ENCODE measurements at places on chromosomes 7 and 10.

DNA sequence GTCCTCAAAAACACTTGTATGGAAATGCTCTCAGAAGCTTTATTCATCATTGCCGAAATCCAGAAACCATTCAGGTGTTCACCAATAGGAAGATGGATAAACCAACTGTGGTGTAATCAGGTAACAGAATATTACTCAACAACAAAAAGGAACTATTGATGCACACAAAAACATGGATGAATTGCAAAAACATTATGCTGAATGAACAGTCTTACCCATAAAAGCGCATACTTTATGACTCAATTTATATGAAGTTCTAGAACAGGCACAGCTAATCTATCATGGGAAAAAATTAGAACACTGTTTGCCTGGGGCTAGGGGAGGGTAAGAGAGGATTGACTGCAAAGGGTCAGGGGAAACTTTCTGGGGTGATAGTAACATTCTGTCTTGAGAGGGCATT is 26.9 kb upstream of the GSAP start:
- DNase-seq, result no peak

DNA sequence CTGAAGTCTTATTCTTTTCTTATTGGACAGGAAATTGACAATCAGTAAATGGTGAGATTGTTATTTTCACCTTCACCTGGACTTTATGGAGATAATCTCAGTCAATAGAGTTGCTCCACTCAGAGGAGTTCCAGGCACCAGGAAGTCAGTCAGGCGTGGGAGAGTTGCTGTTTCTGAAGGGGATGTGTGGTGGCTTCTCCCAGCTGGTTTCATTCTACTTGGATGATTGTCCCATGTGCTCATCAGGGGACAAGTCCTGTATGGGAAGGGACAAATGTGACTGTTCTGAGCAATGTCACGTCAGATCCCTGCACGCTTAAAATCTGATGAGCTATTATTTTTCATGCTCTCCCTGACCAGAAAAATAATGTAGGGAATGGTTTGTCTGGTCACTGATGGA is 222.5 kb upstream of the PITRM1 start:
- no peak for DNase-seq

DNA sequence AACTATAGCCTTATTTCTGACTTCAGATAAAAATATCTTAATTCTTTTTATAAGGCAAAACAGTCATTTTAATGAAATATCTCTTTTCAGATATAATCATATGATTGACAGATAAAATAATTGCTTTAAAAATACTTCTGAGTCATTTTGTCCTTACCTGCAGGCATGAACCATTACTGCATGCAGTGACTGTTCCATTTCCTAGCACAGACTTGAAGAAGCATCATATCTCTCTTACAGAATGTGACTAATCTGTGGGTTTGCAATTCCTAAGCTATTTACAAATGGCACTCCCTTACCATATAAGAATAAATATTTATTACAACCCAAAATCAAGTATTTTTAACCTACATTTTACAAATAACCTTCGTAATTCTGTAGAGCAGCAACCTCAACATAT is 120.7 kb downstream of the SRPK2 start:
- DNase-seq, result peak; percentile 69

- no peak for DNase-seq
Observed at GRCh38 chr7:17168416-17168815, 130.0 kb upstream of the AHR start.

DNA sequence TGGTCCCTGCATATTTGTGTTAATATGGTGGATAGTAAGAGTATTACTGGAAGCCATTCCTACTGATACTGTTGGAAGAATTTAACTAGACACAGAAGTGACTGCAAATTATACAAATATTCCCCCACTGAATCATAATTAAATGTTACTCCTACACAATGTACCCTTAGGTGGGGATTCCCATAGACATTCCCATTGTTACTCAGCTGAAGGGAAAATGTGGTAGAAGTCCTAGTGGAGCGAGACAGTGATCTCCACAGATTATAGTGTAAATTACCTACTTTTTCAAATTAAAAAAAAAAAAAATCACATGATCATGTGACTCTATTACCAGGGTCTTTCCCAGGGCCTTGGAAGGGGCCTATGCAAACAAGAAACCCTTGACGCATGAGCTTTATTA is 611.8 kb downstream of the LRMDA start:
- DNase-seq, result no peak

DNA sequence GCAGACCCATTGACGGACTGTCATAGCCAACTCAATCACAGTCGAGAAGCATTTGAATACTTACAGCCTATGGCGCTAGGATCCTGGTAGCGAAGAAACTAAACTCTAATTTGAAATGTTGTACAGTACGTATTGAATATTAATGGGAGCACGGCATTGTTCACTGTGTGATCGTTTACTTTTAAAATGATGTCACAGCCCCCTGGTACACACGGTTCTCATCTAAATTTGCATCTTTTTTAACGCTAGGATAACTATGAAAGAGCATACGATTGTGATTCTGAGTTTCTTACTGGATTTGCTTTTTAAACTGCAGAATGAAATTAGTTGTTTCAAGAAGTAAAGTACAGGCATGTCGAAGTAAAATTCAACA is 895 bp upstream of the NAPEPLD start:
- DNase-seq, result no peak

GRCh38 chr7:127865466-127865865 is 165.8 kb downstream of the LRRC4 start:
- DNase-seq, result peak; percentile 50

GRCh38 chr7:24665564-24666294 is 91.5 kb downstream of the GSDME start:
- DNase-seq, result peak; percentile 79

GRCh38 chr10:132867801-132868644 is 74.3 kb downstream of the CFAP46 start:
- no peak for DNase-seq

DNA sequence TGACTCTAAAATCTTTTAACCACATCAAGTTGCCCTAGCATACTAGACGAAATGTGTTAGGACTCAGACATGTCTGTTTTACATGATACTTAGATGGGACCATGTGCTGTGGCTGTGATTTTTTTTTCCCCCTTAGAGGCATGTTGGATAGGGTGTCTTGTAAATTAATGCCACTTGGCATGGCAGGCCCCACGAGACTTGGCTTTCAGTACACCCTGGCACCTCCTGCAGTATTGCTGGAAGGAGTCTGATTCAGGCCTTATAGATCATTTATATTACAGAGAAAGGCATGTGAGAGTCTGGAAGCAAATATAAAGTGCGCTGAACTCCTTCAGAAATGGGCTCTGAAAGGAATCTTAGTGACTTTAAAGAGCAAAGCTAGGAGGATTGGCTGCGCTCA is 494.1 kb downstream of the SDK1 start:
- DNase-seq, result no peak

DNA sequence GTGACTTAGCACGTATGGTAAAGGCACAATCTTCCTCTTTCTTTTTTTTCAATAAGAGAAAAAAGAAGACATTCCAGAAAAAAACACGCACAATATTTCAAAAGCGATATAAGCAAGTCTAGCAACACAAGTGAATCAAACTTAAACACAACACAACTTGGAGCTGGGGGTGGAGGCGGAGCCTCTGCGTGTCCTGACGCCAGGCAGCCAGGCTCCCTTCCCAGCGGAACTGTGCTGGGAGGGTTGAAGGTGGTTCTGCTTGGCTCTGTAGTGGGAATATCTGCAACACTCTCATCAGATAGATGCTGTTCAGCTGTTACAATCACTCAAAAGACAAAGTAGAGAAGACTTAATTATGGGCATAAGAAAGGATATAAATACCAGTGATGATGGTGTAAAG is 211.4 kb downstream of the WDR37 start:
- DNase-seq, result no peak

GRCh38 chr7:63931057-63931600 is 67.5 kb upstream of the ZNF722 start:
- DNase-seq, result no peak

- DNase-seq, result no peak
Observed at GRCh38 chr10:116694243-116694926, 48.0 kb downstream of the HSPA12A start.

DNA sequence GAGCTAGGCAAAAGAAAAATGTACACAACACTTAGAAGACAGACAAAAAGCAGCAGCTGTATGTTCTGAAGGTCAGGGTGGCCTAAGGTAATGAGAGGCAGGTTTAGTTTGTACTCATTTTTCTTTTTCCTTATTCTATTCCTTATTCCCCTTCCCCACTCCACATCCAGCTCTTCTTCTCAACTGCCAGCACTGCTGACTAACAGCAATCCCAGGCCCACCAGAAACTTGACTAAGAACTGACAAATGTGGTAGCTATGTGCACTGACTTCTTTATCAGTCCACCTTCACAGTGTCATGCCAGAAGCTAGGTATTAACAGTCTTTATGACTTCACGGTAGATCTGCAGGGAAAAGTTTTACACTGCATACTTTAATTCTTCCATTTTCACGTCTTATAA is 6.1 kb downstream of the COPG2 start:
- no peak for DNase-seq

DNA sequence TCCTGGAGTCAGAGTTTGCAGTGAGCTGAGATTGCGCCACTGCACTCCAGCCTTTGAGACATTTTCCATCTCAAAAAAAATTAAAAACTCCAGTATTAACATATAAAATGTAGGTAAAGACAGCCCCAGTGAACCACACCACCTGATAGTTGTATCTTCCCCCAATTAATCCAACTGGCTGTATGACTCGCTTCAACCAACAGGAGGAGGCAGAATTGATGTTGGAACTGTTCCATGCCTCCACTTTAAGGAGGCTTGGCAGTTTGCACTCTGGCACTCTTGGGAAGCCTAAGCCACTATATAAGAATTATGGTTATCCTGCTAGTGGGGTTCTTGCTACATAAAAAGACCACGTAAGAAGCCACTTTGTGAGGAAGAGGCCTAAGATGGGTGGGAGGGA is 72.7 kb downstream of the STK17A start:
- no peak for DNase-seq

DNA sequence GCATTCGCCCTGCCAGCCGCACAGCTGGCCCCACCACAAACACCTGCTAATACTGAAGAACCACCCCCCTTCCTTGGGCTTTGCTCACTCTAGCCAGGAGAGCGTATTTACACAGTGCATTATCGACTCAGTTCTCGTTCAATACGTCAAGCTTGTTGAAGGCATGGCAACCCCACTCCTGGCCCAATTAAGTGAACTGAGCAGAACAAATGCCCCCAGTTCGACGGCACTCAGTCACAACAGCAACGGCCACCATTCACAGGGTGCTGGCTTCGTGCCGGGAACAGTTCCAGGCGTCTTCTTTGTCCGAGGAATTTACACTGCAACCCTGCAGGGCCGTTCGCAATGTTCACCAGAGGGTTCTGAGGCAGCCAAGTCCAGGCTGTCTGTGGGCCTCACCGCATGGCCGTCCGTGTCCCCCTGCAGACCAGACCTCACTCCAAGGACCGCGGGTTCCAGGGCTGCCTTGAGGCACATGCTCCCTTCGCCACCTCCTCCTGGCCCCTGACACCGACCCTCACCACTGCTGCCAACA is 175.3 kb downstream of the DIP2C start:
- DNase-seq, result no peak

DNA sequence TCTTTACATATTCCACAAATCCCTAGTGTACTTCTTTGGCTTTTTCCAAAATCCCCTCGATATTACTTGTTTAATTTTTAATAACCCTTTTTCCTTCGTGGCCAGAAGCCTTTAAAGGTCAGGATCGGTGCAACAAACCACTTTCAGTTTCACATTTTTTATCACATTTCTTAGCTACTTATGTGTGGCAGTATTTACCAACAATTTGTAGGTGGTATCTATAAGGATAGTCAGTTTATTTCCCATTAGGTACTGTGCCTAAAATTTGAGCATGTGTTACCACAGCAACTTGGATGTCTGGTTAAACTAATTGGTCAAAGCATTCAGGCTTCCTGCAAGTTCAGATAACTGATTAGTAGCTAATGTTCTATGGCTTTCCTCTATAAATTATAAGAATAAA is 104.9 kb downstream of the CDK14 start:
- DNase-seq, result peak; percentile 38

- DNase-seq, result no peak
Observed at GRCh38 chr7:50656141-50656895, 91.1 kb upstream of the DDC start.

GRCh38 chr7:7897949-7898515 is 70.6 kb upstream of the GLCCI1 start:
- DNase-seq, result no peak

Measured in fibroblast of the aortic adventitia (primary cell).